H9 (cell line): ENCODE measurements at places on chromosomes 1 and 21. TPM values are rescaled to one million over a fixed set of nuclear protein-coding genes. Genes with fewer than 3 reads are reported as not detected.

DNA sequence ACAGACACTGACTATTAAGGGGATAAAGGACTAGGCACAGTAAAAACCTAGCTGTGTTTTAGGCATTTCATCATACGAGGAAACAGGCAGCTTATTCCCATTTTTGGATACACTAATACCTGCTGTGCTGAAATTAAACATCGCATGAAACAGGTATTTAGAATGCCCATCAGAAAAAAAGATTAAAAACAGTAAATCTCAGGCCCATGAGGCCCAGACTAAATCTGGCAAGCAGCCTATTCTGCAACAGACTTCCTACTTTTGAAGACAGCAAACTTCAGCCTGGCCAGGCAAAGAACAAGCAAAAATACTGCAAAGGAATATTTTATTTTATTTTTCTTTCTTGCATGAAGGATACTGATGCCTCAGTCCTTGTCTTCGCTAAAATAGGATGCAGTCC, 240.2 kb downstream of the LMO4 start:
- H3K4me3 ChIP-seq, result no peak overlapping the region
- no peak for DNase-seq
- H3K27me3 ChIP-seq, result no peaks in the 10 kb centered on the region
- no peak overlapping the region for H3K27ac ChIP-seq
- H3K4me1 ChIP-seq, result no peaks in the 10 kb centered on the region

- H3K27me3 ChIP-seq, result no peaks in the 10 kb centered on the region
- H3K4me3 ChIP-seq, result peak overlapping the region; percentile 32; the same call in 2 of the 3 replicates
- no peak overlapping the region for H3K27ac ChIP-seq
- peaks cover 10% of the 10 kb centered on the region; the same call in 1 of the 2 replicates for H3K4me1 ChIP-seq
- DNase-seq, result peak; percentile 43
Measured at GRCh38 chr1:44808938-44809917, 905 bp downstream of the BTBD19 start.

GRCh38 chr1:188281921-188282320, 1453.2 kb downstream of the PLA2G4A start:
- no peak overlapping the region for H3K4me3 ChIP-seq
- no peaks in the 10 kb centered on the region for H3K4me1 ChIP-seq

DNA sequence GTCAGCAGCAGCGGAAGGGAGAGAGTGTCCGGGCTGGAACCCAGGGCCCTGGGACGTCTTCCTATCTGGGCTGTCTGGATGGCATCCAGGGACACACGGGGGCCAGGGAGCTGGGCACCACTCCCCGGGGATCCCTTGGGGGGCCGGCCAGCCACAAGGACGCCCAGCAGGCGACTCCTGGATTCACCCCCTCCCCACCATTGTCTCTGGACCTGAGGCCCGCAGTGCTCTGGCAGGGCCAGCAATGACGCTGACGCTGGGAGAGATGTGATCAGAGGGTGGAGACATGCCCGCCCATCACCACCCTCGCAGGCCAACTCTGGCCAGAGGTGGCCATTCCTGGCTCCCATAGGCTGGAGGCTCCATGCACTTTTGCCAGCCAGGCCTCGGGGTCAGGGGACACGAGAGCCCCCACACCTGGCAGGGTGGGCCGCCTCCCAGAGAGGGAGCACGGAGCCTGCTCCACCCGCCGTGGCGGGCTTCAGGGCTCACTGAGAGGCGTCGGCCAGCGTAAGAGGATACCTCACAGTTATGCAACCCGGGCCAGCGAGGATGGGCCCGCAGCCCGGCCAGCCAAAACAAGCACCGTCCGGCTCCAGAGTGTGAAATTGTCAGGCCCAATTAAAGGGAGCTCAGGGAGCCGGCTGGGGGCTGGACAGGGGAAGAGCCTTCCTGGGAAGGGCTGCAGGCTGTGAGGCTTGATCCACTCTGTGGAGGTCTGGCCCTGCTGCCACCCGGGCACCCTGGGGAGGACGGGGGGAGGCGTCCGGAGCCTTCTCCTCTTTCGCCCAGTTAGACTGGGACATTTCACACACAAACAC, 10.3 kb downstream of the ACTRT2 start:
- H3K4me1 ChIP-seq, result no peaks in the 10 kb centered on the region
- H3K36me3 ChIP-seq, result peaks cover 6% of the 10 kb centered on the region
- no peak overlapping the region for H3K4me3 ChIP-seq
- peak; percentile 8 for DNase-seq
- no peak overlapping the region for H3K27ac ChIP-seq

The SLC2A5 gene
- total RNA-seq, result not detected in 2 replicates
